Naive thymus-derived CD4-positive, alpha-beta T cell (primary cell): ENCODE measurements at places on chromosomes 11 and 22.

GRCh38 chr11:64865286-64866172, 12.9 kb downstream of the EHD1 start:
- peak overlapping the region; percentile 76 for H3K27ac ChIP-seq
- H3K27me3 ChIP-seq: no peaks in the 10 kb centered on the region
- no peaks in the 10 kb centered on the region for H3K36me3 ChIP-seq

DNA sequence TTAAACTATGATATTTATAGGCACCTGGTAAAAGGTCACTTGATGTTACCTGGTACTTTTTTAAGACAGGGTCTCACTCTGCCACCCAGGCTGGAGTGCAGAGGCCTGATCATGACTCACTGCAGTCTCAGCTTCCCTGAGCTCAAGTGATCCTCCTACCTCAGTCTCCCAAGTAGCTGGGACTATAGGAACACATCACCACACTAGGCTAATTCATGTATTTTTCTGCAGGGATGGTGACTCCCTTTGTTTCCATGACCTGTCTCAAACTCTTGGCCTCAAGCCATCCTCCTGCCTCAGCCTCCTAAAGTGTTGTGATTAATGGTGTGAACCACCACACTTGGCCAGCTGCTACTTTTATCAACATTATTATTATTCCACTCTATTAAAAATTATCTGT, 47.6 kb downstream of the OR4C45 start:
- H3K36me3 ChIP-seq: no peaks in the 10 kb centered on the region
- no peaks in the 10 kb centered on the region for H3K27me3 ChIP-seq
- no peaks in the 10 kb centered on the region for H3K4me1 ChIP-seq

DNA sequence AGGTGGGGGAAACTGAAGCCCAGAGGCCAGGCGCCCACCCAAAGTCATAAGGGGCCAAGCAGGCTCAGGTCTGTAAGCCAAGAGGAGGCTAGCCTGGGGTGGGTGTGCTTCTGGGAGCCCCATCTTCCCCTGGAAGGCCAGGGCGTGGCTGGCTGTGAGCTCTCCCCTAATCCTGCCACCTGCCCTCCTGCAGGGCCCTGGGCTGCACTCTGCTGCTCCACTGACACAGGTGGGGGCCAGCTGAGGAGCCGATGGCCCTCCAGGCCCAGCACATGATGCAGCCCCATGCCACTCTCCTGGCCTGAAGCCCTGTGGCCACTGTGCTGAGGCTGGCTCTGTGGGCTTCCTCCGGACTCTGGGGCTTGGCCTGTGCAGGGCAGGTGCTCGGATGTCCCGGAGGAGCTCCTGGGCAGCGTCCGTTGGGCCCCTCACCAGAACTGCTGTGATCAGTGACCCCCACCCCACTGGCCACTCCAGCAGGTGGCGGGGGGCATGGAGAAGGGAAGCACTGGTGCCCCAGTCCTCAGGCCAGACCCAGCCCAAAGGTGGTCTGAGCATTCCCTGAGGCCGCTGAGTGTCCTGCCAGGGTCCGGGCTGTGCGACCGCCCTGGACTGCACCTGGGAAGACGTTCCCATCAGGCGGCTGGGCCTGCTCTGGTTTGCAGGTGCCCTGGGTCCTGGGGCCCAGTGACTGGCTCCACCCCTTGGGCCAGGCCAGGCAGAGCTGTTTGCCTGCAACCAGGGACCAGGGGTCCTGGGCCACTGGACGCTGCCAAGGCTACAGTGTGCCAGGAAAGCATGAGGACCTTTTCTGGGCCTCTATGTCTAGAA, 8.5 kb downstream of the PIM3 start:
- no peak overlapping the region for H3K4me3 ChIP-seq
- no peaks in the 10 kb centered on the region for H3K36me3 ChIP-seq
- H3K27ac ChIP-seq: no peak overlapping the region
- no peaks in the 10 kb centered on the region for H3K27me3 ChIP-seq

DNA sequence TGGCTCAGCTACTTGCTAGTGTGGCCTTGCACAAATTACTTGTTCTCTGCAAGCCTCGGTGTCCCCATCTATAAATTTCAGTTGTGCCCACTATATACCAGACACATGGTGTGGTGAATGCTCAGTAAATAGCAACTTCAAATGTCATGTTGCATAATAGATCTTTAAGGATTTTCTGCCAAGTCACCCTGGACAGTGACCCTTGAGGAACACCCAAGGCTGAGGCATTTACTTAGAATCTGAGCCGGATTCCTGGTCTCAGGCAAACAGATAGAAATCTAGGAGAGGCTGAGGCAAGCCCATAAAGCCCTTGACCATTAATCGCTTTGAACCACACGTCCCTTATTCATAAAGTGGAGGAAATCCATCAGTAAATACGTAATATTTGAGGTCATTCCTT, 9.7 kb downstream of the TEAD1 start:
- DNase-seq: no peak
- no peak overlapping the region for H3K4me3 ChIP-seq
